ENCODE measurements at places on chromosomes 7 and 10. TPM values are rescaled to one million over a fixed set of nuclear protein-coding genes. Genes with fewer than 3 reads are reported as not detected.

Gene PRKAR2B
- 65.3 TPM for total RNA-seq

Gene GJD4
- total RNA-seq: not detected

Gene SORCS1
- 0.14 TPM for total RNA-seq

Gene NEUROD6
- not detected for total RNA-seq

Gene BEND7
- total RNA-seq: 5.0 TPM
